ENCODE measurements at places on chromosomes 3 and 15. TPM values are rescaled to one million over a fixed set of nuclear protein-coding genes. Genes with fewer than 3 reads are reported as not detected.

DNA sequence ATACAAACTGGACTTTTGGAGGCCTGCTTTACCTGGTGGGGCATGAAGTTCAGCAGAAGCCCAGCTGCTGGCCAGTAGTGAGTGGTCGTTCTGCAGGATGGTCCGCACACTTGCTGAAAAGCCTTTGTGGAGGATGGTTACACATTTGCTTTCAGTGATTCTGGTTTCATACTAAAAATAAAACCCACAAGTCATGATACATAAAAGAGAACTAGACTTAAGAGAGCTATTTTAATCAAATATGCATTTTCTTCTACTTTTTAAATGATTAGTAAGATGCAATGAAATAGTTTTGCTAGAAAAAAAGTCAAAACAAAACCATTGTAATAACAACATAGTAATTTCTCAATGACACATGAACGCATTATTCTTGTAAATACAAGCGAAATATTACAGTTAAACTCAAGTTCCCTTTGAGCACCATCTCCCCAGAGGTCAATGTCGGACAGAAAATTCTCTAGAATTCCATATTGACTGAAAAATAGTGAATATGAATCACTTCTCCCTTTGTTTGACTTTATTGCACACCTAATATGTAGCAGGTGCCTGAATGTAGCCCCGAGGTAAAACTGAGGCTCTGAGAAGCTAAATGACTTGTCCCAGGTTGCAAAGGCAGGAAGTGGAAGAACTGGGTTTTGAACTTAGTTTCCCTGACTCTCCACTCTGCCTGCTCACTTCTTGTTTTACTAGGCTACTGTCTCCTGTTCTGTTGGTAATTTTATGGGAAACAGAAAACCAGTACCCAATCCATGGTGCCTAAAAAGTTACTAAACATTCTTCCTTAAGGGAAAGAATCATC is 8.3 kb downstream of the IL5RA start:
- no peak for DNase-seq

GRCh38 chr15:60005352-60006202 is 1.5 kb downstream of the FOXB1 start:
- DNase-seq: no peak

- no peak for DNase-seq
These were observed 160.1 kb downstream of the PDE8A start for GRCh38 chr15:85141726-85142125.

- peak; percentile 58 for DNase-seq
These were observed 440 bp downstream of the DCBLD2 start for GRCh38 chr3:98901119-98901391.

DNA sequence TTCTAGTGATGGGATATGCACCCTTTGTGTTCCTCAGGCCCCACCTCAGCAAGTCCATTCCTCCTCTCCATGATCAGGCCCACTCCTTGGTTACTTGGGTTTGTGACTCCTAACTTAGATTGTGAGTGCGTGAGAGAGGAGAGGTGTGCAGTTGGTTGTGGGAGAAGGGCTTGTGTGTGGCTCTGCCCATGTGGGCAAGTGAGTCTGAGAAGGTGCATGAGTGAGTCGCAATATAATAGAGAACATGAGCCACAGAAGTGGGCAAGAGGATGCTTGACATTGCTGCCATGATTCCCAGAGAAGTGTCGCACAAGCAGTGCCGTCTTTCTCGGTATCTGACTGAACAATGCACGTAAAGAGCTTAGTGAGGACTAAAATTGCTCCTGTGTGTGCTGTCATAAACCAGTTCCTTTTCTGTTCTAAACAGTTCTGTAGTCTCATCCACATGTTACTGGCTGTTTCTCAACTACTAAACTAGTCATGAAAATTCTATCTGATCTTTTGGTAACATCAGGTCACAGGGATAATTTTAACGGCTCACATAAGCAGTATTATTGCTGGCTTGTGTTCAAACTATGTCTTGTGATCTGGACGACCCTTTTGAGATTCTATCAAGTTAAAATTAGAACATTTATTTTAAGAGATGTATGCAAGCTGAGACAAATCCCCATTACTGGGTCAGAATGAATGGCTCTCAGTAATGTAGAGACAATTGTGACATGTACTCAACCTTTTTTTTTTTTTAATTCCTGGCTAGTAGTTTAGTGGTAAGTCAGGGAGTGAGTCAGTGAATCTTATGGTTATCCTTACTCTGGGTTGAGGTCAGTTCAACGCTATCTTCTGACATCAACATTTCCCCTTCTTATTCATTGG is 25.6 kb downstream of the GYG1 start:
- DNase-seq: peak; percentile 88

- DNase-seq: no peak
These were observed 110.8 kb downstream of the VGLL4 start for GRCh38 chr3:11532931-11533391.

- peak; percentile 68 for DNase-seq
These were observed 119.8 kb downstream of the ADCY5 start for GRCh38 chr3:123328851-123329635.

DNA sequence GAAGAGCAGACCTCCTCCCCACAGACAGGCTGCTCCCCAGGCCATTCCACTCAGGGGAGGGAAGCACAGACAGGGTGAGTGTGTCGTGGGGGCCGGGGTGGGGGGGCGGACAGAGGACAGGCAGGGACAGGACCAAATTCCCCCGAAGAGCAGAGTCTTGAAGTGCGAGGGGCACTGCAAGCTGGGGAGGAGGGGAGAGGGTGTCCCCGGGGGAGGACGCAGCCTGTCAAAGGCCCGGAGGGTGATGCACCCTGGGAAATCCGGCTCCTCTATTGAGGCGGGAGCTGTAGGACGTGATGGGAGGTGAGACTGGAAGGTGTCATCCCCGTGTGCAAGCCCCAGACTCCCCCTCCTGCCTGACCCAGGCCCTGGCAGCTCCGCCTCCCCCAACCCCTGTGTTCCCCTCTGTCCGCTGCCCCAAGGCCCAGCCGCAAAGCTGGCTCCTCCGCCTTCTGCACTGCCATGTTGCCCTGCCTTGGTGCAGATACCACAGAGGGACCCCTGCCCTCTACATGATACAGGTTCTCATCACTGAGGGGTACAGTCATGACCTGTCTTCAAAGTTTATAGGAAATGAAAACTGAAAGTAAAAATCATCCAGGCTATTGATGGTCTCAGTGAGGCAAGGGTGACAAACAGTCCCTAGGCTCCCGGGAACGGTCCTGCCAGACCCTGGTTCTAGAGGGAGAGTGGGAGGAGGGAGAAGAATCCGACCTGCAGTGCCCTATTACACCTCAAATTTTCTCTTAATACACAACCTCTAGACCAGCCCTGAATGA is 76.3 kb upstream of the IQSEC1 start:
- DNase-seq: no peak

- no peak for DNase-seq
These were observed 203.8 kb downstream of the EPHB1 start for GRCh38 chr3:134998855-134999254.

DNA sequence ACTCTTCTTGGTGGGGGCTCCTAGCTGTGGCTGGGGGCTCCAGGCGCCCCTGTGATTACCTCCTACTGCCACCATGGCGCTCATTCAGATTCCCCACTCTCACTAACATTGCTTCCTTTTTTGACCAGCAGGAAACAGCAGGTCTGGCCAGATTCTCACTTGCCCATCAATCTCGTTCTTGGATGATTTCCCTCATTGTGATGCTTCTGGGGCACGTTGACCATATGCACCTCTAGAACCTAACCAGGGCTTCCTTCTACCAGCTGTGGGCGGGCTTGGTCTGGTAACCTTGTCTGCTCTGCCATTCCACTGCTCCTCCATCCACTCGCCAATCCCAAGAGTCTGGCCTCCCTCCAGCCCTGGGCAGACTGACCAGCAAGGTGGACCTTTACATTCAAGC is 35.9 kb upstream of the PTPN23 start:
- DNase-seq: no peak

GRCh38 chr3:40470701-40471100 is 6.2 kb upstream of the ZNF619 start:
- DNase-seq: no peak

- DNase-seq: no peak
These were observed 259.1 kb downstream of the PTPRG start for GRCh38 chr3:61820306-61820992.

DNA sequence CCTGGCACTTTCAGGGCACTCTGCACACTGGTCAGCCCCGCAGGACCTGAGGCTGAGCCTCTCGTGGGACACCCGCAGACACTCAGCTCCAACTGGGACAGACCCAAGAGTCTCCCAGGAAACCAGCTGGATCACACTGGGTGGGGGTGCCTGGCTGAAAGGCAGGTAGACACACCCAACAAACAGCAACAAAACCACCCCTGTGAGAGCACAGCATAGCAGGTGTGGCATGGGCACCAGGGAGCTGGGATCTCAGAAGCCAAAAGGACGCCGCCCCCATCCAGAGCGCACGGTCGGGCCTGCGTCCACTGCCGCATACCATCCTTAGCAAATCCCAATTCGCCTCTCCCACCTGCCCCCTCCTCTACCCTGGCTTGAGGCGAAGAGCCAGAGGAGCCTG is 154.2 kb upstream of the LINGO1 start:
- DNase-seq: no peak

DNA sequence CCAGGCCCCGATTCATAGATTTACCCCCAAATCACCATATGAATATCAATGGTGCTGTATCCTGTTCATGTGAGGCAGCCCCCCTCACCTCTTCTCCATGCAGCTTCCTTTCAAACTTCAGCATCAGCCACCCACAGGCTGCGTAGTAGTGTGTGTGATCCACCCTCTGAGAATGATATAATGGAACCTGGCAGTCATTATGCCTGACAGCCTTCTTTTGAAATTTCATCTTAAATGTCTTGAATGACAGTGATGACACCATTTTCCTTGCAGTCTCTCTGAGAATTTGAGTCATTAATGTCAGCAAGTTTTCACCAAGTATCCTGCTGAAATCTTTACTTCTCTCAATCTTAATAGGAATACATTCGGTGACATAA is 3.5 kb upstream of the CLRN1 start:
- no peak for DNase-seq

DNA sequence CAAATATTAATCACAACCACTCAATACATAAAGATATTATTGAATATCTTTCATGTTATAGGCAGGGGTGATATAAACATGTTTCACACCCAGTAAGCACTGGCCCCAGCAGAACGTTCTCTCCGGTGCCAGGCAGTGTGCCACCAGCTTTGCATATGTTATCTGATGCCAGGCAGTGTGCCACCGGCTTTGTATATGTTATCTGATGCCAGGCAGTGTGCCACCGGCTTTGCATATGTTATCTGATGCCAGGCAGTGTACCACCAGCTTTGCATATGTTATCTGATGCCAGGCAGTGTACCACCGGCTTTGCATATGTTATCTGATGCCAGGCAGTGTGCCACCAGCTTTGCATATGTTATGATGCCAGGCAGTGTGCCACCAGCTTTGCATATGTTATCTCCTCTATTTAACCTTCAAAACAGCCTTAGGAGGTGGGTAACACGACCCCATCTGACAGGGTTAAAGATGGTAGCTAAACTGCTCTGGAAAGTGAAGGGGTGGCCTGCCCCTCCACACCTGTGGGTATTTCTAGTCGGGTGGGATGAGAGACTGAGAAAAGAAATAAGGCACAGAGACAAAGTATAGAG is 6.9 kb downstream of the MUC20 start:
- no peak for DNase-seq

GRCh38 chr3:127418560-127419147 is 130.8 kb upstream of the PRR20G start:
- no peak for DNase-seq

DNA sequence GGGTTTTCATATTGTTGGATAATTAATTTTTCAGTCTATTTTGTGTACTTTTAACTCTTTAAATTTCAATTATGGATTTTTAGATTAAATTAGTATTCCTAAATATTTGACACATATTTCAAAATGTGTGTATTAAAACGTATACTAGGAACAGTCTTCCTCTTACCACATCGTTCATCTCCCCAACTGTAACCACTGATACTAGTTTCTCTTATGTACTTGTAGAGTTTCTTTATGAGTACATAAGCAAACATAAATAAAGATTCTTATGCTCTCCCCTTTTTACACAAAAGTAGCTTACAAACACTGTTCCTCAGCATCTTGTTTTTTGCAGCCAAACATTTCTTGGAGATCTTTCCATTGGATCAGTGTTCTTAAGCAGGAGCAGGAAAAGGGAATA is 45.9 kb downstream of the CMSS1 start:
- no peak for DNase-seq

DNA sequence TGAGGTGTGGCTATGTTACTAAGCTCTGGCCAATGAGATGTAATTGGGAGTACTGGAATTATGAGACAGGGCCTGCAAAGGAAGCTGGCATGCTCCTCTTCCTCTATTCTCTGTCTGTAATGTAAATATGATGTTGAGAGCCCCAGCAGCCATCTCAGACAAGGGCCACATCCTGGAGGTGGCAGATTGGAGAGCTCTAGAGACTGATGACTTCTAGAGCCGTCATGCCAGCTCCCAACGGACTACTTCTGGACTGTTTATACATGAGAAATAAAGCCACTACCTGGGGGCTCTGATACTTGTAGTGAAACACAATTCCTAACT is 19.7 kb downstream of the PLD1 start:
- DNase-seq: no peak

DNA sequence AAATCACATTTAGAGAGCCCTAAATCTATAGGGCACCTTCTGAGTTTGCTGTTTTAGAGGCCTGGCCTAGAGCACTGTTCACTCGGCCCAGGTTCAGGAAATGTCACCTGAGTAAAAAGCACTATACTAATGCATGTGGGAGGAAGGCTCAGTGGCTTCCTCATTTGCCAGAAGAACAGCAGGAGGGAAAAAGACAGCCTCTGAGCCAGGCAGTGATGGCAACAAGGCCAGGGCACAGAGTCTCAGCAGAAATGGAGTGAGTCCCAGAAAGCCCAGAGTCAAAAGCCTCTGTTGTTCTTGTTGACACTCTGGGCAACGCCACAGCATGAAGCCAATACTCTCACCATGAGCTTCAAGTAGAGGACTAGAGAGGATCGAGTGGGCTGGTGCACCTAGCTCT is 25.9 kb downstream of the LTF start:
- no peak for DNase-seq

DNA sequence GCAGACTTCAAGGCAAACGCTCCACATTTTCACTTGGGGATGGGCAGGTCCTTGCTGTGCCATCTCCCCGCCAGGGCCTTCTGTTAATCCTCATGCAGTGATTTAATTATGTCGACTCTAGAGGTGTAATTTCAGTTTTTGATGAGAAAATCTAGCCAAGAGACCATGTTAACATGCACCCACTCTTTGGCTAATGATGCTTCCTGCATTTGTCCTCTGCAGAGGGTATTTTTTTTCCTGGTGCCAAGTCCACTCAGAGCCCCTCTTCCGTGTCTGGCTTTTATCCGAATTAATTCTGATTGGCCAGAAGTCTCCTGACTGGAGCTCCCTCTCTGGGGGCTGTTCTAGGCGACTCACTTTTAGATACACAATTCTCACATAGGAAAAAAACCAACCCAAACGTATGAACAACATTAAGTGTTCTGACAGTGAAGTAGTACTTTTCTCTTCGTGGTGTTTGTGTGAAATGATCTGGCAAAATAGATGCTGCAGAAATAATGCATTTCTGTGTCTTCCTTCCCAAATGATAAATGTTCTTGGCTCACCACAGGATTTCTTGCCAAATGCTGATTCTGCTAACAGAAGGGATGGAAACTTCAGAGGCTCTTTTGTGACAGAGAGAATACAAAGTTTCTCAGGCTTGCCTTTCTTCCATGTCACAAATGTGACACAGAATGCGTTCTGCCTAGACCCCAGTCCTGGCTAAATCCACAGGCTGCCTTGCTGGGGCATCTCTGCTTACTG is 190.0 kb downstream of the CACNA2D3 start:
- no peak for DNase-seq

The VIPR1 gene
- polyA plus RNA-seq: 0.86 TPM

The TRAT1 gene
- not detected for polyA plus RNA-seq

The ISG20 gene
- polyA plus RNA-seq: not detected

The GRAMD1C gene
- polyA plus RNA-seq: 3.0 TPM

The ACSBG1 gene
- 0.13 TPM for polyA plus RNA-seq

The OSTN gene
- polyA plus RNA-seq: not detected

The IL5RA gene
- polyA plus RNA-seq: not detected
